ENCODE measurements at places on chromosomes 12 and 14.

- peak; percentile 40 for DNase-seq
Observed at GRCh38 chr14:54567224-54567638, 303 bp downstream of the SAMD4A start.

- no peak for DNase-seq
Observed at GRCh38 chr12:43148691-43149090, 403.3 kb downstream of the ADAMTS20 start.

GRCh38 chr14:37816743-37817295 is 221.4 kb downstream of the TTC6 start:
- DNase-seq = no peak

- no peak for DNase-seq
Observed at GRCh38 chr12:75820071-75820470, 211.5 kb downstream of the PHLDA1 start.

- DNase-seq = no peak
Observed at GRCh38 chr14:99596071-99596627, 7.9 kb downstream of the CCDC85C start.

DNA sequence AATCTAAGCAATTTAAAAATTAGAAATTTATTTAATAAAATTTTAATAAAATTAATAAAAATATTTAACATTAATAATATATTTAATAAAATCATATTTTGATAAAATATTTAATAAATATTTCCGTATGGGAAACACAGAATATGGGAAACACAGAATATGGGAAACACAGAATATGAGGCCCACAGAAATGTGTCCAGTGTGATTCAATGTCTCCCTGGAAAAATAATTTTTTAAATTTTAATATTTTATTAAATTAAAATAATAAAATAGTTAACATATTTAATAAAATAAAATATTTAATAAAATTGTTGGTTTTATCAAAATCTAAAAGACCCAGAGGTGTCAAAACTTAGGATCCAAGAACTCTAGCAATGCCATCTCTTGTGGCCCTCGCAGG is 186.4 kb downstream of the TMEM132D start:
- no peak for DNase-seq

- no peak for DNase-seq
Observed at GRCh38 chr14:54621686-54622085, 54.8 kb downstream of the SAMD4A start.

DNA sequence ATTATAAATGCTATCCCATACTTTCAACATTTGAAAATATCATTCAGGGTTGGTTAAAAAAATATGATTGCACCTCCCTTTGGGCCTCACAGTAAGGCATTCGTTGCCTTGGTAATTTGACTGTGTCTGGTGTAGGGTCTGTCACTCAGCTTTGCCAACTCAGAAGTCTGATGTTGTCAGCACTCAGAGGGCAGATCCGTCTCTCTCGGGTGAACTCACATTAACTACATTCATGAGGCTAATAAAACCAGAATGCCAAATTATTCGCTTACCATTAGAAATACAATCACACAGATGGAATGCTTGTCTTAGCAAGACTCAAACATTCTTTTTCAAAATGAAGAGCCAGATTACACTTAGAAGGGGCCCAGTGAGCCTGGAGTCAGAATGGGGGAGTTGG is 53.0 kb downstream of the NPAS3 start:
- no peak for DNase-seq

GRCh38 chr12:99977550-99977949 is 7.2 kb downstream of the ANKS1B start:
- DNase-seq = no peak

GRCh38 chr12:86091681-86092080 is 164.5 kb downstream of the MGAT4C start:
- DNase-seq = no peak

DNA sequence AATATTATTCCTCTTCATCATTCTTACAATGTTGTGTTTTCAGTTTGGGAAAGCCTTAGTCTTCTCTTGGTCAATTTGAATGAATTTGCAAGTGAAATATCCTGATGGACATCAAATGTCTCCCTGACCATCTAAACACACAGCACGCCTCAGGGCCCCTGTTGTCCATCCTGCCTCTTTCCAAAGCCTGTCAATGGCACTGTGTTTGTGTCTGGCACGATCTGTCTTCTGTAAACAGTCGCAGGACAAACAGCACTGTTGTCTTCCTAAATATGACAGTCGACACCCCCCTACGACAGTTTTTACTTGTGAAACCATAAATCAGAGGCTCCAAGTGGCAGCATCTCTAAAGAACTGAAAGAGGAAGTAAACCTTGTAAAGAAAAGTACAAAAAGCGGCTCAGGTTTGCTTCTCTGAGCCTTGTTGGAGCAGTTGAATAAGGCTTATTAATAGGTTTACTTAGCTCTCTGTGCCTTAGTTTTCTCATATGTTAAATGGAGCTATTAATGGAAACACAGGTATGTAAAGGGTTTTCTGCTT is 285.8 kb downstream of the NRXN3 start:
- DNase-seq = no peak

- DNase-seq = no peak
Observed at GRCh38 chr14:89139404-89140247, 277.4 kb downstream of the FOXN3 start.

- DNase-seq = no peak
Observed at GRCh38 chr12:38664661-38665269, 240.6 kb downstream of the CPNE8 start.

DNA sequence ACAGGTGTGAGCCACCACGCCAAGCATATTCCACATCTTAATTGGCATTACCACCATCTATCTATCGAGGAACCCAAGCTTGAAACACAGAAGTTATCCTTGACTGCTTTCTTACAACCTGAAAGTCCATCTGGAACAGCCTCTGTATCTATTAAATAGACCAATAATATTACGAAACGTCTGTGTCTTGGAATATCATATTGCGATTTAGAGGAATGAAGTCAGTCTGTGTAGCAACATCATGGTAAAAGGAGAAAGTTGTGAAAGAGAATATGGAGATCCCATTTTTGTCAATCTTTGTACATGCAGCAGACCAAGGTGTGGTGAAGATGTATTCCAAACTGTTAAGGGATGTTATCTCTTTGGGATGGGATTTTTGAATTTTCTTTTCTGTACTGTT is 25.8 kb upstream of the MAX start:
- no peak for DNase-seq

DNA sequence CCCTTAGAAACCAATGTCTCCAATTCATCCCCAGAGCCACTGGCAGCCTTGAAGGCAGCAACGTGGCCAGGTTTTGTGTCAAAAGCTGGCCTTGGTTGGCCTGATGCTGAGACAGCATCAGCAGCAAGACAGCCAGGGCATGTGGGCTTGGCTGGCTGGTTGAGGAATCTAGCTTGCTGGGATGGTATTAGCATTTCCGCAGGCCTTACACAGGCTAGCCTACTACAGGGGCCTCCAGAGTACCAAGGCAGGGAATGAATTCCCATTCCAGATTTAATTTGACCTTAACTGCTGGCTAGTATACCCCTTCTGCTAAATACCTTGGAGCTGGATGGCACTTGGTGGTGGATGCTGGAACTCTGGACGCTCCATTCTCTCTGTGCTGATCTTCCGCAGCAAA is 15.8 kb downstream of the NGDN start:
- DNase-seq = no peak

- DNase-seq = no peak
Observed at GRCh38 chr12:92020983-92021665, 124.5 kb downstream of the BTG1 start.

DNA sequence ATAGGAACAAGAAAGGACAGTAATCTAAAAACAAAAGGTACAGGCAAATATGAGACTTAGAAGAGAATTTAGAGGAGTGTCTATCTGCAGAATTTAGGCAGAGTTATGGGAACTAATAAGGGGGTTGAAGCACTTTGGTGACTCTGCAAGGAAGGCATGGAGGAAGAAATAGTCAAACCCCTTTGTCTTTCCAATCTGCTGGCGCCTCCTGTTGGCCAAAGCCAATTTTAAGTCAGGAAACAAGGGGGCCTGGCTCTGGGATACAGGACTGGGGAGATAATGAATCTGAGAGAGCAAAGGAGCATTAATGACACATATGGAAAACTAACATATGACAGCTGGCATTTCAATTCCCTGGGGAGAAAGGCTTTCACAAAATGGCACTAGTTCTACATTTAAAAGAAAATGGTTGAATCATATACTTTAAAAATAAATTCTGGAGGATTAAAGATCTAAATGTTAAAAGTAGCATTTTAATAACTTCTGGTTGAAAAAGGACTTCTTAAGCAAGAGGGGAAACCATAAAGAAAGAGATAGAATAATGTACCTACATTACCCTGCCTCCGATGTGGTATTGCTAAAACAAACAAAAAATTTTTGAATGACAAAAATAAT is 48.5 kb upstream of the CSRP2 start:
- DNase-seq = peak; percentile 59

DNA sequence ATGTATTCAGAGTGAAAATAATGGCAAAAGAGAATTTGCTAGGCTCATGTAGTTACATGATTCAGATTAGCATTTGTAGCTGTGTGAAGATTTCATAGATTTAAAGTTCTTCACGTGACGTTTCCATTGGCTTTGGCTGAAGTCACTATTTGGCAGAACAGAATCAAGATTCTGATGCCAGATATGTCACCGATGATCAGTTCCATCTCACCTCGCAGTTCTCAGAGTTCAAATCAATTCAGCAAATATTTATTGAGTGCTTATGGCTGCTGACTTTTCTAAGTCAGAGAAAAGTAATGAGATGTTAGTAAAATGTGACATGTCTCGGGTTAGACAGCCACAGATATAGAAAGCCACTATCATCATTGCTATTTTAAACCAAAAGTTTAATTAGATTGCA is 28.4 kb downstream of the ALX1 start:
- DNase-seq = no peak

DNA sequence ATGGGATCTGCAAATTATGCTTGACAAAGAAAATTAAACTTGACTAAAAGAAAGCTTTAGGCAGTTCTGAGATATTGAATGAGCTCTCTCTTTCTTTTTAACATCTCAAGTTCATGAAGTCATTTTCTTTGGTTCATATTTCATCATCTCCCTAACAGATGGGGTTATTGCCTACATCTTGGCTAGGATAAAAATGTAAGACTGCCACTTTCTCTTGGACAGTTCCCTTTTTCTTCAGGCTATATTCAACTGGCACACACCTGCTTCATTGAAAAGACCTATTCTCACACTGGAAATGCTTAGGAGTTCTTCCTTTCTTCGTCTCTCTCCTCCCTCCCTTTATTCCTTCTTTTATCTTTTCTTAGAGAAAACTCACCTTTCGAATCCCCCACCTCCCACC is 355.9 kb upstream of the SEL1L start:
- no peak for DNase-seq

DNA sequence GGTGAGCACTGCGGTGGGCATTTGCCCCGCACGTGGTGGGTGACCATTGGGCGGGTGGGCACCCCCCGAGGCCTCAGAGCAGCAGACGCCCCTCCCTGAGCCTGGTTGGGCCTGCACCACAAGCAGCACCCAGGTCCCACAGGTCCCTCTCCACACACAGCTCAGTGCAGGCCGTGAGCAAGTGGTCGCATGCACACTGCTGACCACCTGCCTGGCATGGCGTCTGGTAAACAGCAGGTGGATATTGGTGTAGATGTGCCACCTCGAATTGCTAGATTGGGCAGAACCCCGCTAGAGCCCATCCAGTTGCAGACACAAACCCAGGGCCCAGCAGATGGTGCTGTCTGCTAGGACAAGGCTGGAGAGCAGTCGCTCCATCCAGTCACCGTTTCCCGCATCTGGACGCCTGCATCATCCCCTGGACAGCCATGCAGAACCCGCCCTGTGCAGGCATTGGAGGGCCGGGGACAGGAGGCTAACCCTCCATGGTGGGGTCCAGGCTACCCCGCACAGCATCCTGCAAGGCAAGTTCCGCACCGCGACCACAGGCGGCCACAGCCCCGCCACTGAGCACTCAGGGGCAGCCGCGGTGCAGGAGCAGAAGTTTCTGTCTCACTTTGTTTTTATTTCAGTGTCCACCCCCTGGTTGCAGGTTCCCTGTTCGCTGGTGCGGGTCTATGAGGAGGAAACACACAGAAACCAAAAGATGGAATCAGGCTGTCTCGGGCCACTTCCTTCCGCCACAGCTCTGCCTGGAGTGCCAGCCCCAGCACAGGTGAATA is 45.6 kb upstream of the RIMBP2 start:
- peak; percentile 77 for DNase-seq

DNA sequence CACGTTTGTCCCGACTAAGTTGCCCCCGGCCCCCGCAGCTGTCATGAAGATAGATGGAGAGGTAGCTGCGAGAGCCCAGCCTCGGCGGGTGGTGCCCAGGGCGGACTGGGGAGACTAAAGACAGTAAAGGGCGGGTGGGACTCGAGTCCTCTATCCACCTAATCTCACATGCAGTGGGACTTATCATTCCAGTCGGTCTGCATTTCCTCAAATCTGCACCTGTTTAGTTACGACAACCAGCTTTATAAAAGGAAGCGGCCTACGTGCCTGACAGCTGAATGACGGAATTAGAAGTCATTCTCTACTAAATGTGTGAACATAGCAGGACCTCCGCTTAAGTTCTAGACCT is 109.8 kb upstream of the EGLN3 start:
- no peak for DNase-seq

- DNase-seq = no peak
Observed at GRCh38 chr14:103542605-103543088, 13.7 kb downstream of the TRMT61A start.

- DNase-seq = no peak
Observed at GRCh38 chr14:72825486-72825885, 68.4 kb downstream of the DPF3 start.

DNA sequence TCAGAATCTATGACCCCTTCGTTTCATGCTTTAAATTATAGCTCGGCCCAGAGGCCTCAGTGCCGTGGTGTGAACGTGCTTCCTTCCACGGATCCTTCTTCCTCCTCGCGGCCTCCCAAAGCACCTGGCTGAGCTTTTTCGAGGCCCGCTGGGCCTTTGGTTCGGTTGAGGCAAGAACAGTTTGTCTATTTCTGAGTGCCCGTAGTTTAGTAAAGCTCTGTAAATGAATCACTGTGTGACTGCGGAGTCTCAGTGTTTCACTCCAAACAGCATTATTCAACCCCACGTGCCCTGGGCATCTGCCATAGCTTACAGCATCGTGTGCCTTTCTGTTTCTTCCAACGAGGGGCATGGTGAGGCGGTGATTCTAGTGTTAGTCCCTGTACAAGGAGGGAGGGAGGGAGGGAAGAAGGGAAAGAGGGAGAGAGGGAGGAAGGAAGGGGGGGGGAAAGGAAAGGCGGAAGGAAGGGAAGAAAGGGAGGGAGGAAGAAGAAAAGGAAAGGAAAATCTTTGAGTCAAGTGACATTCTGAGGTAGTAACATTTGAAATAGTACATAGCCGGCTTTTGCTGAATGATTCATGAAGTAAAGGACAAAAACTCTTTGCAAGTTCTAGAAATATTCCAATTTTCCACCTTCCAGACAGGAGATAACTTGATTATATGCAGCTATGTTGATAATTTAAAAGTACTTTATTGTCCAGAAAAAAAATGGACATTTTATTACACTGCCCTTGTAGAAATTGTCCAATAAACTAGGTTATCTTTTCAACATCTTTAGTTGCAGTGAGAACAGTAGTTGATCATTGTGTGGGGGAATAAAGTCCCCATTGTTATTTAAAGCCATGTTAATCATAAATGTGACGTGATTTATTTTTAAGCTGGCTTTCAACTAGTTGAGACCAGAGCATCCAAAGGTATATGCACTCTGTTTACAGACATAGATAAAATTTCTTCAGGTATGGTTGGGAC is 1.2 kb upstream of the TRIM9 start:
- peak; percentile 5 for DNase-seq

Measured in hepatic stellate cell (primary cell).